T-helper 1 cell treated with Interleukin-12 subunit alpha and Interleukin-12 subunit beta and Interleukin-4 antibody, amounts not matched to agents 30 ng/mL and 1 ng/mL, for 36 hours (primary cell): ENCODE measurements at places on chromosomes 5 and 9. TPM values are rescaled to one million over a fixed set of nuclear protein-coding genes. Genes with fewer than 3 reads are reported as not detected.

Gene FIBCD1
- total RNA-seq, result not detected in 2 replicates

Gene ACOT12
- not detected in 2 replicates for total RNA-seq

Gene IL9
- total RNA-seq, result 0.51 and 1.3 TPM in 2 replicates

Gene NMUR2
- total RNA-seq, result not detected in 2 replicates

Gene LECT2
- total RNA-seq, result not detected in 2 replicates

Gene PCDHA11
- not detected in 2 replicates for total RNA-seq

Gene WNT8A
- total RNA-seq, result not detected in 2 replicates

Gene SVEP1
- not detected in 2 replicates for total RNA-seq

Gene CD72
- 6.9 and 7.6 TPM in 2 replicates for total RNA-seq

Gene SUSD1
- total RNA-seq, result 23.7 and 25.5 TPM in 2 replicates

Gene RMI1
- 23.4 and 25.4 TPM in 2 replicates for total RNA-seq

Gene TMEFF1
- 0.10 TPM in 1 of 2 replicates, not detected in the other for total RNA-seq

Gene QRFP
- total RNA-seq, result not detected in 2 replicates

Gene GABRP
- not detected in 2 replicates for total RNA-seq

Gene PPP1R26
- 0.07 and 0.49 TPM in 2 replicates for total RNA-seq

Gene LHX3
- total RNA-seq, result not detected in 2 replicates

Gene CTXN3
- total RNA-seq, result not detected in 2 replicates

Gene ORM1
- total RNA-seq, result not detected in 2 replicates

Gene PCDHGA10
- 0.20 and 0.27 TPM in 2 replicates for total RNA-seq

Gene FSD1L
- 5.2 and 5.3 TPM in 2 replicates for total RNA-seq
